ENCODE measurements at places on chromosomes 6 and 20. TPM values are rescaled to one million over a fixed set of nuclear protein-coding genes. Genes with fewer than 3 reads are reported as not detected.

Gene IL17A
- total RNA-seq, result not detected

GRCh38 chr6:14393910-14394309, 276.3 kb downstream of the CD83 start:
- no peak for DNase-seq

Gene CTCFL
- not detected for total RNA-seq

Gene LHFPL5
- 0.17 TPM for total RNA-seq

DNA sequence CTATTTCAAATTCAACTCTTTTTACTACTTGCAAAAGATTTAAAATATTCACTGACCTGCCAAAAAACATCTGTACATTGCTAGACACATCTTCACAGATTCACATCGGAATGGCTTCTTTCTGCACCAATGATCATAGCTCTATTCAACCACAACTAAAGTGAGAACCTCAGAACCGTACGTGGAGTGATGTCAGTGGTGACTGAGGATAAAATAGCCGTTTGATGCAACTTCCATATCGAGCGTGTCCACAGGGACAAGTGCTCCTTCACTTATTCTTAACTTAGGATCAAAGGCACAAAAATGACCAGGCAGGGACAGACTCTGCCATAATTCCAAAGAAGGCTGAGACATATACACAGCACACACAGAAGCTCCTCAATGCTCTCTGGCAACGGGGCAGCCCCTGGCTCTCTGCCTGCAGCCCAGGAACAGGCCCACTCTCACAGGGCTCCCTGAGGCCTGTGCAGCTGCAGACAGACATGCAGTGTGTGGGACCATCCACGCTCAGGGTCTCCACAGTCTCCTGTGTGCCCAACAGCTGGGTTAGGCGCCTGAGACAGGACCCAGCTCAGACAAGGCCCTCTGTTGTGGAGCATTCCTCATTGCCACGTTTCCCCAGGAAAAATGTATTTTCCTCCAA, 22.8 kb downstream of the FYN start:
- DNase-seq, result no peak

Gene PREX1
- 28.7 TPM for total RNA-seq

Gene ABHD12
- 48.8 TPM for total RNA-seq

DNA sequence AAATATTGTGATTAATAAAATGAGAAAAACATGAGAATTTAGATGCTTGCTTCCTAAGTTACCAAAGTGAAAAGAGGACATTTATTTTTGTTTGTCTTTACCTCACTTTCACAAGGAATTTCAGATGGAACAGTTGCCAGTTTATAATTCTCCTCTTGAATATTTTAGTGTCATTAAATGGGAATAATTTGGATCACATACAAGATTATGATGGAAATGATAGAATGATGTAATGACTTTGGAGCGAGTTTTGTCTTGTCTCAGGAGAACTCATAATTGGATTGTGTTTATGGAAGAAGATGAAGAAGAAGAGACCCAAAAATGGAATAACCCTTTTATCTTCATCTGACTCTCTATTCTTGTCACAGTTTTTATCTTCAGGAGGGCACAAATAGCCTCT, 172.9 kb upstream of the FLRT3 start:
- no peak for DNase-seq

GRCh38 chr6:95529762-95530161, 47.6 kb upstream of the MANEA start:
- DNase-seq, result no peak

Gene UNC5CL
- under 0.01 TPM for total RNA-seq

GRCh38 chr6:130671577-130671976, 155.6 kb upstream of the SMLR1 start:
- no peak for DNase-seq

DNA sequence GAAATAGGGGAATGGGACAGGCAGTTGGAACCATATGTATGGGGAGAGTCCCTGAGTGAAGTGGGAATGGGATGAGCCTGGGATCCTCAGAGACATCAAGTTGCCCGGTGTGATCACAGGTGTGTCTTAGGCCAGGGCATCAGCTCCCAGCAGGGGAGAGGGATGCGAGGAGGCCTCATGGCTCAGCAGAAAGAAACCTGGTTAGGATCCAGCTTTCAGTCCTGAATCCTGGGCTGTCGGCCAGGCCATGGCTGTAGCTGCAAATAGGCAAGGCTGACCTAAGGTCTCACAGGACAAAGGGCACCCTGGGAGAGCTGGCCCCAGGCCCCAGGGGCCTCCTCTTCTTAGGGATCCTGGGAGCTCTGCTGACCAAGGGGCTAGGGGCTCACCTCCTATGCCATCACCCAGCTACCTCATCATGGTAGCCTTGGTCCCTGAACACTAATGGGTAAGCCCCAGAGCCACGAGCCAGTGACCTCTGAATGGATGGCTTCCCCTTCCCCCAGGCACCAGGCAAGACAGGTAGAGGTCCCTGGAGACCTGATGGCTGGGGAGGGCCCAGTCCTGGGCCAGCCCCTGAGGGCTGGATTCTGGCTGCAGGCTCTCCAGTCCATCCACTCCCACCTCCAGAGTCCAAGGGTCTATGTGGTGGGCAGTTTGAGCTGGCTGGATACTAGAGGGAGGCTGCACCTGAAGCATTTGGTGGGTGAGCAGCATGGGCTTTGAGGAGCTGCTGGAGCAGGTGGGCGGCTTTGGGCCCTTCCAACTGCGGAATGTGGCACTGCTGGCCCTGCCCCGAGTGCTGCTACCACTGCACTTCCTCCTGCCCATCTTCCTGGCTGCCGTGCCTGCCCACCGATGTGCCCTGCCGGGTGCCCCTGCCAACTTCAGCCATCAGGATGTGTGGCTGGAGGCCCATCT, at the start of gene SLC22A7:
TSS of gene SLC22A7 (plus strand) at position 617 of the 921 bp plus-strand sequence. CDS start at position 716, 99 bp downstream.
- no peak for DNase-seq

Gene FOXO3
- 41.0 TPM for total RNA-seq

Gene CST4
- total RNA-seq, result not detected

DNA sequence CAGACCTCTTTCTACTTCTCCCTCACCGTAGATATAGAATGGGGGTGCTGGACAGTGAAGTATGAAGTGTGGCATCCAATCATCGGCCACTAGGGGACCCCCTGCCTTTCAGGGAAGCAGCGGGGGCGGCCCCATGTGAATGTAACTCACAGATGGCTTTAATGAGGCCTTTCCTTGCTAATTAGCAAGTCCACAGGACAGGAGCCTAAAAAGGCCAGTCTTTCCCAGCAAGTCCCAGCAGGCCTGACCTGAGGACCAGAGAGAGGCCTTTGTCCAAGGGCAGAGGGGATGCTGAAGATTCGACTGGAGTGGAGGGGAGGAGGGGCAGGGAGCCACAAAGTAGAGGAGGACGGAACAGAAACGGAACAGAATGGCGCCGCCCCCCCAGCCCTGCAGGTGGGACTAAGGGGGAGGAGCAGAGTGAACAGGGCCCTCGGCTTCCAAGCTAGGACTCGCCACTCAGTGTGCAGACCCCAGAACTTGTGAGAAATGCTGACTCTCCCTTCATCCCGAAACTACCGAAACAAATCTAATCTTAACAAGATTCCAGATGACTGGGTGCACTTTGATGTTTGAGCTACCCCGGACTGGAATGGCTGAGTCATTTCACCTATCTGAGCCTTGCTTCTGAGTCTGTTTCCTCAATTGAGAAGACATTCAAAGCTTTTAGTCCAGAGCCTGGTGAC, 5.8 kb downstream of the C6orf132 start:
- DNase-seq, result peak; percentile 32

- no peak for DNase-seq
These were observed 181.0 kb downstream of the ALDH8A1 start for GRCh38 chr6:134768931-134769330.

GRCh38 chr6:16352258-16352635, 113.9 kb downstream of the GMPR start:
- DNase-seq, result no peak

GRCh38 chr20:42628683-42629082, 561.0 kb downstream of the PTPRT start:
- no peak for DNase-seq

Gene MDFI
- total RNA-seq, result 0.23 TPM

DNA sequence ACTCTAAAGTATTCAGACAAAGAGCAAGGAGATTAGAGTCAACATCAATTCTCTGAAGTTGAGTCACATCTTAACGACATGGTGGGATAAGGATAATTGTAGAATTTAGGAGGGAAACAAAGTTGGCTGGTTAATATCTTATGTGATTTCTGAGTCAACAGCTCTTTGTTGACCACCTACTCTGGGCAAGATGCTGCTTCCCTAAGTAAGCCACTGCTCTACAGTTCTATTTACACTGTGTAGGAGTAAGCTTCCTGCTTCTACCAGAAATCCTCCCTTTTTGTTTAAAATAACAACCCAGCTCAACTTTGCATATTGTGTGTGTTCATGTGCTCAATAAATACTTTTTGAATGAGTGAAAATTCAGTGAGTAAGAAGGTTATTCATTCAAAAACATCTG, 3.1 kb downstream of the HS3ST5 start:
- DNase-seq, result peak; percentile 42

Gene CDSN
- total RNA-seq, result not detected

DNA sequence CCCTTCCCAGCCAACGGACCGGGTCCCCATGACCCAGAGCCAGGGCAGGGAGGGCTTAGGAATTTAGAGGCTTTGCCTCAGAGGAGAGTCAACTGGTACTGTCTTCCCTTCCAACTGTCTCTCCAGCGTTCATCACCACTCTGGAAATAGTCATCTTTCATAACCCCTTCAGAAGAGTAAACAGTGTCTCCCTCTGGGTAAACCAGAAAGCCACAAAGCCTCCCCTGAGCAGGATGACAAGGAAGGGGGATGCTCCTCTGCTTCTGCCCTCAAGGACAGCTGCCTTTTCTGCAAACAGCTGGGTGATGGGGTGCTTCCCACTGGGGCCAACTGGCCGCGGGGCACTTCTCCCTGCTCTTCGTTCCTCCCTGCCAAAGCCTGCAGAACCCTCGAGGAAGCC, 90.1 kb downstream of the PSMG4 start:
- peak; percentile 86 for DNase-seq

- no peak for DNase-seq
These were observed 13.2 kb upstream of the SERINC1 start for GRCh38 chr6:122484760-122485159.

GRCh38 chr6:43992783-43993644, 134.2 kb downstream of the MRPL14 start:
- no peak for DNase-seq

Gene DEFB124
- total RNA-seq, result not detected

DNA sequence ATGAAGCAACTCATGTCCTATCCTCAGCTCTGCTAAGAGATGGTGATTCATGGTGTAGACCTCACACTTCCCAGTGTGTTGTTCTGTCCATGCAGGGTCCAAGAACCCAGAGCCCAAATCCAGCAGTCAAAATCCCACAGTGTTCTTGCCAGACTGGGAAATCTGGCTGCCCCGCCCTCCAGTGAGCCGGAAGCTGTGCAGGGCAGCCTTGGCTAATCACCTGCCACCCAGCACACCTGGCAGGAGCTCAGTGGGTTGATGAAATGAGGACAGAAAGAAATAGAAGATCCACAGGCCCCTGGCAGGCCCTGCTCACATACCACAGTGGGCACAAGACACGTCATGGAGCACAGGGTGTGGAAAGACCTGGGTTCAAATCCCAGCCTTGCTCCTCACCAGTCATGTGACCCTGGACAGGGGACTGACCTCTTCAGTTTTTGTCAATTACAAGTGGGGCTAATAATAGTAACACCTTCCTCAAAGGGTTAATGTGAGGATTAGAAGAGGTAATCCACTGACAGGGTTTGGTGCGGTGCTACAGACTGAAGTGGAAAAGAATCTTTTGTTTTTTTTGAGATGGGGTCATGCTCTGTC, 13.6 kb upstream of the GUCA1A start:
- DNase-seq, result no peak

- no peak for DNase-seq
These were observed 8.2 kb upstream of the CD83 start for GRCh38 chr6:14109411-14109826.

- DNase-seq, result no peak
These were observed 17.9 kb downstream of the SLC22A16 start for GRCh38 chr6:110458476-110458875.

DNA sequence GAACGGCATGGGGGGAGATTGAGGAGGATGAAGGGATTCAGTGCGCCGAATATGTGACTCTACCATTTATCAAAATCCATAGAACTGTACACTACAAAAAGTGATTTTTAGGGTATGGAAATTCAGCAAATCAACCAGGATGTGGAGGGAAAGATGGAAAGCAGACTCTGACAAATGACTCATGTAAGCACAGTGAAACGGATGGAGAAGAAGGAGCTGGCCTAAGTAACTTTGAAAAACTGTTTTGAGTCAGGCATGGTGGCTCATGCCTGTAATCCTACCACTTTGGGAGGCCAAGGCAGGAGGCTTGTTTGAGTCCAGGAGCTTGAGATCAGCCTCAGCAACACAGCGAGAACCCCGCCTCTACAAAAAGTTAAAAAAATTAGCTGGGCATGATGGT, 39.2 kb downstream of the MUC22 start:
- DNase-seq, result no peak

Gene C20orf96
- total RNA-seq, result 2.8 TPM

DNA sequence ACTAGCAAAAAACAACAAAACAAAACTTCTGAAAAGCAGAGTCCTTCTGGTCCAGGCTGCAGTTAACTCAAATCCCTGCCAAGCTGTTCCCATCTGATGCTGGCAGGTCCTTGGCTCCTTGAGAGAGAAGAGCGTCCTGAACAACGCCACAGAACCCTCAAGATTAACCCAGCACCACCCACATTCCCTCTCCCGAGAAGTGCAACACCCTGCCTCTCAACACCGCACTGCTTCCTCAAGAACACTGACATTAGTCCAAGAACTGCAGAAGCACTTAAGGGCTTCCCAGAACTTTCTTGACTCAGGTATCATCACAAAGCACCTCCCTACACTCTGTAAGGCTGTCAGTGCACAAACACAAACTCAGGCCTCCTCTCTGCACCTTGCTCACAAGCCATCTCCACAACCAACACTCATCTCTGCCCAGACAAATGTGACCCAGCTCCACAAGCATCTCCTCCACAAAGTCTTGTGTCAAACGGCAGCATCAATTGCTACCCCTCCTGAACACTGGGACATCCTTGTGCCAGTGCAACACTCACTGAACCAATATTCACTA, 7.5 kb downstream of the MRPL14 start:
- DNase-seq, result no peak

DNA sequence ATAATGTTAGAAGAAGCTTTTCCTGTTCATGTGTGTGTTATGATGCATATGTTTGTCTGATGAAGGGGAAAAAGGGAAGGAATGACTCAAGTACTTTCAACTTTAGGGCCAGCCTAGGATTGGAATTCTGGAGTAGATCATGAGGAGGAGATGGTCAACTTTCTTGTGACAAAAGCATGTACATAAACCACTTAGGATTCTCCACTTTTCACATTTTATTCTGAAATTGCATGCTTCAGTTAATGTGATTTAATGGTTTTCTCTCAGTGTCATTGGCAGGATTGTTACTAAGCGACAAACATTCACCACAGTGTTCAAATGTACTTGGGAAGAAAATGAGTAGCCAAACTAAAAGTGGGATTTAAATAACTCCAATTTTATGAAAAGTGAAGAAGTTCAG, 80.1 kb downstream of the UTRN start:
- no peak for DNase-seq

- no peak for DNase-seq
These were observed 26.3 kb upstream of the ZFP64 start for GRCh38 chr20:52217689-52218395.

DNA sequence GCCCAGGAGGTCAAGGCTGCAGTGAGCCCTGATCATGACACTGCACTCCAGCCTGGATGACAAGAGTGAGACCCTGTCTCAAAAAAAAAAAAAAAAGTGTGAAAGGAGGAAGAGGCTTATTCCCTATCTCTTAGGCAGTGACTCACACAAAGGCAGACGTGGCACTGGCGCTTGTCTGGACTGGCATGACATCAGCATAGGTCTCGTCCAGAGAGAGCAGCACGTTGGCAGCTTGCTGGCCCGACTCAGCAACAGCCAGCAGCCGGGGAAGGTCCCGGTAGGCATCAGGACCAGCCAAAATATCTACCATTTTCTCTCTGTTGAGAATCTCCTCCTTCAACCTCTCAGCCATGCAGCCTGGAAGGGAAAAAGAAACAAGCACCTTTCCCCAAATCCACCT, 14.1 kb downstream of the CDK5RAP1 start:
- peak; percentile 63 for DNase-seq

All from LHCN-M2 (cell line).